ENCODE measurements at places on chromosomes 6 and 20.

DNA sequence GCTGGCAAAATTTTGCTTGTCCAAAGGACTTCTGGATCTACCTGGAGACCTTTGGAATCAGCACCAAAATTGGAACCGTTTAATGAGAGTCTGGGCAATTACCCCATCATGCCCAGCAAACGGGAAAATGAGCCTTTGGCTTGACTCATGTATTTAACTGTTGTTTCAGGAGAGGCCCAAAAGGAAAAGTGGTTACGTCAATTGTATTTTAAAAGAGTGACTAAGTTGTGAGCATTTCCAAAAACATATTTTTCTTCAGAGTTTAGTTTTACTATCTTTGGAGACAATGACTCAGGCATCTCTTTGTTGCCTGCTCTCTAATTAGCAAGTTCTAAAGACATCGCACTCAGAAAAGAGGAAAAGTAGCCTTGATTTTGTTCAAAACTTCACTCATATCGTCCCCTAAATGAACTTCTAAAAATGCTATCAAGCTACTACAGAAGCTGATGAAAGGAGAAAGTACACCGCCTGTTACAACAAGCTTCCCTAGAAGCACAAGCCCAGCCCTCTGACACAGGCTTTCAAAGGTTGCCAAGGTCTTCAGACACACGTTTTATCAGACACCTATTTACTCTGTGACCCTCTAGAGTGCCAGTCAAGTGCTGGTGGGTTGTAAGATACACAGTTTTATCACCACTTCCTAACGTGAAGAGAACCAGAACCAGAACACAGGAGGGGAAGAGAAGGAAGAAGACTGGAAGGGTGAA is 146.2 kb downstream of the TBX18 start:
- DNase-seq, result no peak

DNA sequence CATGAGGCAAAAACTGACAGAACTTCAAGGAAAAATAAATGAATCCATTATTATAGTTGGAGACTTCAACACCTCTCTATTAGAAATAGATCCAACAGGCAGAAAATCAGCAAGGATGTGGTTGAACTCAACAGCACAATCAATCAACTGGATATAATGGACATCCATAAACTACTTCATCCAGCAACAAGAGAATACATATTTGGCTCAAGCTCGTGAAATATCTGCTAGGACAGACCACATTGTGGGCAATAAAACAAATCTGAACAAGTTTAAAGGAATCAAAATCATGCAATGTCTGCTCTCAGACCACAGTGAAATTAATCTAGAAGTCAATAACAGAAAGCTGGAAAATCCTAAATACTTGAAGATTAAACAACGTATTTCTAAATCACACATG is 362.6 kb downstream of the CD109 start:
- DNase-seq, result no peak

DNA sequence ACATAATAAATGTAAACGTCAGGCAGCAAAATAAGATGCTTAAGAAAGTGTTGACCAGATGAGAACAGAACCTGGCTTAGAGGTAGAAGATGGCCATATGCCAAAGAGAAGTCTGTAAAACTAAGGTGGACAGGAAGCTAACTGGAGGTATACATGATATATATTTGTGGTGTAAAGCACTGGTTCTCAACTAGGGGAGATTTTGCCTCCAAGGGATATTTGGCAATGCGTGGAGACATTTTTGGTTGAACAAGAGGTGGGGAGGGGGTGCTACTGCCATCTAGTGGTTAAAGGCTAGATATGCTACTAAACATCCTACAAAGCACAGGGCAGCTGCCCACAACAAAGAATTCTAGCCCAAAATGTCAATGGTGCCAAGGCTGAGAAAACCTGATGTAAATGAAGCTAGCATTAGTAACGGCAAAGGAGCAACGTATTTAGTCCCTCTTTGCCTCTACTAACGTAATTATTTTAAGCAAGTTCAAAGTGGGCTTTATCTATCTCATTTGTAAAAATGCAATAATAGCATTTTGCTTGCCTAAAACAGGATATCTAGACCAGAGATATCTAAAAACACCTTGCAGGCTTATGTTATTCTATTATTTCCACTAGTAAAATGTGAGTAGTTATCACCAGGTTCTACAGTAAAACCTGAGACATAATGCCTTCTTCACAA is 182.6 kb downstream of the RNGTT start:
- no peak for DNase-seq

GRCh38 chr6:117592983-117593759 is 9.1 kb downstream of the GOPC start:
- DNase-seq, result no peak

GRCh38 chr6:42332916-42333315 is 115.3 kb upstream of the MRPS10 start:
- no peak for DNase-seq

Data from spleen (tissue), 13 donors.